ENCODE measurements at places on chromosomes 11 and 22.

GRCh38 chr22:20131859-20132685, 468 bp downstream of the ZDHHC8 start:
- peak; percentile 23 for DNase-seq

DNA sequence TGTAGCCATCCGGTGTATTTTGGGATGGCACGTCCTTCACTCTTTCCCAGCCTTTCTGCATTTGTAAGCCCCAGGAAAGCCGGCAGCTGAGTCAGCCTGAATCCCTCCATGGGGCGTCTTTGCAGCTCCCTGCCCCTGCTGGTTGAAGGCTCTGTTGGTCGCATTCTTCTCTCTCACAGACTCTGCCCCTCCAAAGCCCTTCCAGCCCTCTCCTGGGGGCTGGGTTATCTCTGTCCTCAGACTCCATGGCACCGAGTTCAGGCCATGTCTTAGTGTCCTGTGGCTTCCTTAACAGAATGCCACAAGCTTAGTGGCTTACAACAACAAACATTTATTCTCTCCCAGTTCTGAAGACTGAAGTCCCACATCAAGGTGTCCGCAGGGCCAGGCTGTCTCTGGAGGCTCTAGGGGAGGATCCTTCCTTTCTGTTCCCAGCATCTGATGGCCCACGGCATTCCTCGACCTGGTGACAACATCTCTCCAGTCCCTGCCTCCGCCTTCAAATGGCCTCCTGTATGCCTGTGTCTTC, 62.2 kb downstream of the BCR start:
- no peak for DNase-seq

GRCh38 chr22:22386602-22387385, 121.7 kb downstream of the ZNF280B start:
- no peak for DNase-seq

DNA sequence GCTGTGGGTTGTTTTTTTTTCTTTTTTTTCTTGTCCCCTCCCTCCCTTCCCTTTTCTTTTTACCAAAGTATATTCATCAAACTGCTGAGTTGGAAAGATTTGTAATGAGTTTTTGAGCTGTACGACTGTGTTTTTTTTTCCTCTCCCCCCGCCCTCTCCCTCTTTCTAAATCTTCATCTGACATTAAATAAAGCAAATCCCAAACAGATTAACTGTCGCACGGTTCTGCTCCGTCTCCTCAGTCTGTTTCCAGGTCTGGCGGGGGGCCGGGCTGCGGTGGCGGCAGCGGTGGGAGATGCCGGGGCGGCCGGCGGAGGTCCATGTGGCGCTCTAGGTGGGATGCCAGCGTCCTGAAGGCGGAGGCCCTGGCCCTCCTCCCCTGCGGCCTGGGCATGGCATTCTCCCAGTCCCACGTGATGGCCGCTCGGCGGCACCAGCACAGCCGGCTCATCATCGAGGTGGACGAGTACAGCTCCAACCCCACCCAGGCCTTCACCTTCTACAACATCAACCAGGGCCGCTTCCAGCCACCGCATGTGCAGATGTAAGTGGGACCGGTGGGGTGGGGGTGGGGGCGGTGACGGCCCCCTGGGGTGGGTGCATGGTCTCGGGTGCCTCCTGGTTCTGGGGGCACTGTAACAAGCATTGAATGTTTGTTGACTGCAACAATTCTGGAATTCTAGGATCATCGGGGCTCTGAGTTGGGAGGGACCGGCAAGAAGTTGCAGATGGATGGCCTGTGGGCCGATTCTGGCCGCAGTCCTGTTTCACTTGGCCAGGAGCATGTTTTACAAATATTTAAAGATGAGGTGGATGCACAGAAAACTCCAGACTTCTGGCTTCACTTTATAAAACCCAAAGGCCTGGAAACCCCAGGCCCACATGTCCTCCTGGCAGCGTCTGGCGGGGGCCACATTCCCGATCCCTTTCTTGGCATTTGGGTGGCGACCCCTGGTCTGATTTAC, 13.1 kb downstream of the MPPED1 start:
- DNase-seq: no peak

GRCh38 chr11:127791844-127792243, 791.3 kb upstream of the KIRREL3 start:
- no peak for DNase-seq
